ENCODE measurements at places on chromosomes 4 and X. TPM values are rescaled to one million over a fixed set of nuclear protein-coding genes. Genes with fewer than 3 reads are reported as not detected.

ATOH1 gene
- total RNA-seq, result not detected

SHISA3 gene
- total RNA-seq, result not detected

ERAS gene
- not detected for total RNA-seq

STS gene
- total RNA-seq, result 0.54 TPM

CT45A3 gene
- total RNA-seq, result 0.30 TPM

CC2D2A gene
- total RNA-seq, result 13.0 TPM

ACE2 gene
- total RNA-seq, result not detected

GRCh38 chr4:41587286-41587685 is 49.3 kb downstream of the LIMCH1 start:
- H3K4me3 ChIP-seq, result no peak overlapping the region
- DNase-seq, result no peak
- H3K4me1 ChIP-seq, result no peaks in the 10 kb centered on the region
- H3K36me3 ChIP-seq, result no peaks in the 10 kb centered on the region

GRCh38 chrX:115499112-115499805 is 61.7 kb upstream of the PLS3 start:
- DNase-seq, result no peak
- no peak overlapping the region for H3K4me3 ChIP-seq
- H3K36me3 ChIP-seq, result no peaks in the 10 kb centered on the region

DNA sequence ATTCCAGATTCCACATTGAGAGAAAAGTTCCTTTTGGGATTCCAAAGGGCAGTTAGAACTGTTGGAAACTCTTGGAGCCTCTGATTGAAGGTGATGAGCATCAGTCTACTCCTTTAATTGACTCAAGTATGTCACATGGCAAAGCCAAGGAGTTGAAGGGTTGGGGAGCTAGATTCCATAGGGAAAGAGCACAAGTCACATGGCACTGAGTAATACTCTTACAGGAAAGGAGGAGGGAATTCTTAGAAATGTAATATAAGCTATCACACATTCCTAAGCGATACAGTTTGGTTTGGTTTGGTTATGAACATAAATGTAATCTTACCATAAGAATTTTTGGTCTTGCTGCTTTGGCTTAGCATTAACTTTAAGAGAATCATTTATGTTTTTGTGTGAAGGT is 15.7 kb downstream of the SPCS3 start:
- no peak overlapping the region for H3K4me3 ChIP-seq
- DNase-seq, result no peak
- H3K36me3 ChIP-seq, result no peaks in the 10 kb centered on the region
- H3K27me3 ChIP-seq, result no peaks in the 10 kb centered on the region

DNA sequence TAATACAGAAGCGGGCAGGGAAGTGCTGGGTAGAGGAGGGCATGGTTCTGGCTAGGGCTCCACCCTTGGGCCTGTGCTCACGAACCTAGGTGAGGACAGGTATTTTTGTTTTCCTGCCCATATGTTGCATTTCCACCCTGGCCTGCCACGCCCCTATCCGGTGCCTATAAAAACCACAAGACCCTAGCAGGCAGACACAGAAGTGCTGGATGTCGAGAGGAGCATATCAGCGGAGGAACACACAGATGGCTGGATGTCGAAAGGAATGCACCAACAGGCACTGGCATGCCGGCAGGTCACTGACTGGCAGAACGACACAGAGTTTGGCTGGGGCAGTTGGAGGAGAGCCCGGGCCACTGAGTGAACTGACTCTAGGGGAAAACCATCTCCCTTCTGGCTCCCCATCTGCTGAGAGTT is 316.6 kb upstream of the BOD1L1 start:
- no peaks in the 10 kb centered on the region for H3K4me1 ChIP-seq
- H3K4me3 ChIP-seq, result no peak overlapping the region
- no peaks in the 10 kb centered on the region for H3K36me3 ChIP-seq
- no peak overlapping the region for H3K27ac ChIP-seq
- DNase-seq, result no peak

- no peaks in the 10 kb centered on the region for H3K36me3 ChIP-seq
- no peak overlapping the region for H3K27ac ChIP-seq
- peaks cover 4% of the 10 kb centered on the region for H3K4me1 ChIP-seq
- no peaks in the 10 kb centered on the region for H3K27me3 ChIP-seq
- no peak for DNase-seq
Measured at GRCh38 chrX:69156638-69157037, 8.6 kb downstream of the PJA1 start.

DNA sequence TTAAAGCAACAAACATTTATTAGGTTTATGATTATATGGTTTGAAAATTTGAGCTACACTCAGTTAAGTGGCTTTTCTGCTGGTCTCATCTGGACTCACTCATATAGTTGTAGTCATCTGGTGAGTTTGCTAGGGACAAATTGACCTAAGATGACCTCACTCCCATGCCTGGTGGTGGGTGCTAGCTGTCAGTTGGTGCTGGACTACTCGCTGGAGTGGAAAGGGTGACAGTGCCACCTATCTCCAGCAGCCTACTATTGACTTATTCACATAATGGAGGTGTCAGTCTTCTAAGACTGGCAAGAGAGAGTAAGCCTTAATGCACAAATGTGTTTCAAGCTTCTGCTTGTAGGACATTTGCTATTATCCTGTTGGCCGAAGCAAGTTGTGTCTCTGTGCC is 88.2 kb downstream of the TASL start:
- no peaks in the 10 kb centered on the region for H3K27me3 ChIP-seq
- no peak overlapping the region for H3K27ac ChIP-seq
- peak; percentile 8 for DNase-seq
- H3K36me3 ChIP-seq, result no peaks in the 10 kb centered on the region
- H3K4me3 ChIP-seq, result no peak overlapping the region
- H3K4me1 ChIP-seq, result no peaks in the 10 kb centered on the region

GRCh38 chr4:14800977-14801376 is 201.3 kb upstream of the CPEB2 start:
- DNase-seq, result no peak
- H3K4me1 ChIP-seq, result no peaks in the 10 kb centered on the region
- H3K27me3 ChIP-seq, result no peaks in the 10 kb centered on the region

DNA sequence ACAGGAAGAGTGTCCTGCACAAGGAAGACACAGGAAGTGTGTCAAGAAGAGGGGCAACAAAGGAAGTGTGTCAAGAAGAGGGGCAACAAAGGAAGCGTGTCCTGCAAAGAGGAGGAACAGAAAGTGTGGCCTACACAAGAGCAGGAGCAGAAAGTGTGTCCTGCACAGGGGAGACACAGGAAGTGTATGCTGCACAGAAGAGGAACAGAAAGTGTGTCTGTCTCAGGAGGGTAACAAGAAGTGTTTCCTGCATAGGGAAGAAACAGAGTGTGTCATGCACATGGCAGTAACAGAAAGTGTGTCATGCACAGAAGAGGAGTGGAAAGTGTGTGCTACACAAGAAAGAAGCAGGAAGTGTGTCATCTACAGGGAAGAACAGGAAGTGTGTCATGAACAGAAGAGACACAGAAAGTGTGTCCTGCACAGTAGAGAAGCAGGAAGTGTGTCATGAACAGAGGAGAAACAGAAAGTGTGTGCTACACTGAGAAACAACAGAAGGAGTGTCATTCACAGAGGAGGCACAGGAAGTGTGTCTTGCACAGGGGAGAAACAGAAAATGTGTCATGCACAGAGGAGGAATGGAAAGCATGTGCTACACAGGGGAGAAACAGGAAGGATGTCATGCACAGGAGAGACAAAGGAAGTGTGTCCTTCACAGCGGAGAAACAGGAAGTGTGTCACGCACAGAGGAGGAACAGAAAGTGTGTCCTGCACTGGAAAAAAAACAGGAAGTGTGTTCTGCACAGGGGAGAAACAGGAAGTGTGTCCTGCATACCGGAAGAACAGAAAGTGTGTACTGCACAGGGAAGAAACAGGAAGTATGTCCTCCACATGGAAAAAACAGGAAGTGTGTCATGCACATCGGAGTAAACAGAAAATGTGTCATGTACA is 526.4 kb upstream of the PRKX start:
- H3K27me3 ChIP-seq, result no peaks in the 10 kb centered on the region
- no peak overlapping the region for H3K27ac ChIP-seq
- H3K4me3 ChIP-seq, result no peak overlapping the region
- no peaks in the 10 kb centered on the region for H3K36me3 ChIP-seq
- no peaks in the 10 kb centered on the region for H3K4me1 ChIP-seq

DNA sequence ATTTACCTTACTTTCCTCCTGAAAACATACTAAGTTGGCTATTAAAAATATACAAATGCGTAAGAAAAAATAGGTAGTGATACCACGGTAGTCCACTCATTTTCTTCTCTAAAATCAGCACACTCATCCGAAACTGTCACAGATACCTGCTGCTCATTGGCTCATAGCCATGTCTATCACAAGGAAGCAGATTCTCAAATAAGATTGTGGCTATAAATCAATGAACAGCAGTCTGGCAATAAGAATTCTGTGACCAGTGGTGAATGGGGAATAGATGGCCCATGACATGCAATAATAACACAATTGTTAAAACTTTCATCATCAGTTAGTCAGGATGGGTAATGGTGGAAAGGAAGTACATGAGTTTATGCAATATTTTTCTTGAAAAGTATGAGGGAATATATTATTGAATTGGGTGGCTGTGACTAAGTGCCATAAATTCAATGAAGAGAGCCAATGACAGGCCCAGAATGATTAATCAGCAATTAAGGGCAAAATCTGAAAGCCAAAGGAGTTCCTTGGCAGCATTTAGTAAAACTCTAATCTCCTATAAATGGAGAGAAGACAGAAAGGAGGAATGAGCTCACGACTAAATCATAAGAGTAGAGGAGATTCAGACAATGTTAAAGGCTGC is 202.3 kb upstream of the NEIL3 start:
- no peaks in the 10 kb centered on the region for H3K27me3 ChIP-seq
- no peaks in the 10 kb centered on the region for H3K4me1 ChIP-seq
- no peak for DNase-seq
- H3K36me3 ChIP-seq, result no peaks in the 10 kb centered on the region
- no peak overlapping the region for H3K27ac ChIP-seq

- H3K36me3 ChIP-seq, result no peaks in the 10 kb centered on the region
- no peaks in the 10 kb centered on the region for H3K27me3 ChIP-seq
- H3K27ac ChIP-seq, result no peak overlapping the region
- no peak overlapping the region for H3K4me3 ChIP-seq
- DNase-seq, result no peak
Measured at GRCh38 chr4:157315968-157316367, 95.4 kb downstream of the GRIA2 start.

- H3K36me3 ChIP-seq, result no peaks in the 10 kb centered on the region
- no peaks in the 10 kb centered on the region for H3K27me3 ChIP-seq
- no peak overlapping the region for H3K4me3 ChIP-seq
- peak; percentile 66 for DNase-seq
- peak overlapping the region; percentile 30 for H3K27ac ChIP-seq
Measured at GRCh38 chr4:101981756-101982155, 191.2 kb downstream of the BANK1 start.

GRCh38 chr4:123867910-123868587 is 471.5 kb downstream of the SPRY1 start:
- no peaks in the 10 kb centered on the region for H3K27me3 ChIP-seq
- no peaks in the 10 kb centered on the region for H3K36me3 ChIP-seq
- no peak overlapping the region for H3K4me3 ChIP-seq
- no peak overlapping the region for H3K27ac ChIP-seq

GRCh38 chr4:5488413-5488812 is 219.9 kb downstream of the EVC2 start:
- H3K4me1 ChIP-seq, result no peaks in the 10 kb centered on the region
- H3K36me3 ChIP-seq, result no peaks in the 10 kb centered on the region
- H3K27ac ChIP-seq, result no peak overlapping the region
- H3K27me3 ChIP-seq, result no peaks in the 10 kb centered on the region

DNA sequence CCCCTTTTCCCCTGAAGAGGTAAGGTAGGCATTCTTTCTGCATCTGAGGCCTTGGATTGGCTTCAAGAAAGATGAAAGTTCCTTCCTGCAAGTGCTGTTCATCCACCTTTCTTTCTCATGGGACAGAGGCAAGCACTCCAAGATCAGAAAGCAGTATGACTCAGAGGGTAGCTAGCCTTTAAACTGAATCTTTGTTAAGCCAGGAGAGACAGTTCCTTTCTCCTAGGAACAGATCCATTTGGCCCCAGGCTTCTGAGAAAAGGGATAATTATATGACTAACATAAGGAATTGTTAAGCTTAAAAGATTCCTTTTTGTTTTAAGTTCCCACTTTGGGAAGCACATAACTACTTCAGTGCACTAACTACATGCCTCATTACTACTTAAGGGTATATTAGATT is 192.0 kb downstream of the PPP3CA start:
- peak overlapping the region; percentile 98 for H3K27ac ChIP-seq
- no peak overlapping the region for H3K4me3 ChIP-seq
- no peaks in the 10 kb centered on the region for H3K27me3 ChIP-seq
- DNase-seq, result peak; percentile 97
- H3K36me3 ChIP-seq, result no peaks in the 10 kb centered on the region

DNA sequence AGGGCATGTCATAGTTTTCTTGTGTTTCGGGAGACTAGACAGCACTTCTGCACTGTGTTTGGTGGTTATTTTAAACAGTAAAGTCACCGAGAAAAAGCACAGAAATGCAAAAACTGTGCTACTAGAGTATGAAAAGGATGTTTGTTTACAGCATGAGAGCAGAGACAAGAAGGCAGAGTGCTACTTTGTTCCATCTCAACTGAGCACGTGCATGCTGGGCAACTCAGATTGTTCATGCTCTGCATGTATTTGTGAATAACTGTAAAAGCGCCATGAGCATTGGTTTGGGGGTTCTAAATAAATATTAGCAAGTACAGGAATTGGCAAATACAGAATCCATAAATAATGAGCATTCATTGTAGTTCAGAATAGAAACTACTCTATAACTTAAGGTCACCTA is 7.4 kb downstream of the EVC start:
- peaks cover 45% of the 10 kb centered on the region for H3K27me3 ChIP-seq
- no peak overlapping the region for H3K27ac ChIP-seq
- H3K4me1 ChIP-seq, result no peaks in the 10 kb centered on the region
- no peaks in the 10 kb centered on the region for H3K36me3 ChIP-seq
- no peak overlapping the region for H3K4me3 ChIP-seq

DNA sequence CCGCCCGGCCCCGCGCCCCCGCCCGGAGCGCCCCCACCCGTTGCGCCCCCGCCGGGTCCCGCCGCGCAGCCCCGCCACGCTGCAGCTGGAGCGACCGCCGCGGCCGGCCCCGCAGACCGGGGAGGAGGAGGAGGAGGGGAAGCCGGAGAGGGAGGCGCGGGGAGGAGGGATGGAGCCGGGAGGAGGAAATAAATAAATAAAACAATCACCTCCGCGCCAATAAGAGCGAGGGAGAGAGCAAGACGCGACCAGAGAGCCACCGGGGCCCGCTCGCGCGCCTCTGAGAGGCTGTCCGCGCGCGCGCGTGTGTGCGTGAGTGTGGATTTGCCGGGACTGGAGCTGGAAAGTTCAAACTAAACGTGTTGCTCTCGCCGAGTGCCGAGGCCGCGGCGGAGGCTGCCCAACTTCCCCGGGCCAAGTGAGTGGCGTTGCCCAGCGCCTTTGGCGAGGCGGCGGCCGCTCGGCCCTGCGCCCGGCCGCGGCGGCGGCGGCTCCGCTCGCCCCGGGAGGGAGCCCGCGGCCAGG is 2184.4 kb upstream of the TENM3 start:
- no peak for DNase-seq
- H3K27ac ChIP-seq, result no peak overlapping the region
- no peaks in the 10 kb centered on the region for H3K27me3 ChIP-seq
- H3K36me3 ChIP-seq, result no peaks in the 10 kb centered on the region
- no peaks in the 10 kb centered on the region for H3K4me1 ChIP-seq

GRCh38 chr4:99593781-99594641 is 19.4 kb downstream of the MTTP start:
- H3K27me3 ChIP-seq, result no peaks in the 10 kb centered on the region
- no peaks in the 10 kb centered on the region for H3K36me3 ChIP-seq
- H3K4me3 ChIP-seq, result no peak overlapping the region
- no peak overlapping the region for H3K27ac ChIP-seq
- no peaks in the 10 kb centered on the region for H3K4me1 ChIP-seq

All from HCT116 (cell line).